HL-60 (cell line): ENCODE measurements at places on chromosomes 12 and 14.

GRCh38 chr14:103628221-103628683 lies 759 bp upstream of the KLC1 start:
- DNase-seq = no peak

DNA sequence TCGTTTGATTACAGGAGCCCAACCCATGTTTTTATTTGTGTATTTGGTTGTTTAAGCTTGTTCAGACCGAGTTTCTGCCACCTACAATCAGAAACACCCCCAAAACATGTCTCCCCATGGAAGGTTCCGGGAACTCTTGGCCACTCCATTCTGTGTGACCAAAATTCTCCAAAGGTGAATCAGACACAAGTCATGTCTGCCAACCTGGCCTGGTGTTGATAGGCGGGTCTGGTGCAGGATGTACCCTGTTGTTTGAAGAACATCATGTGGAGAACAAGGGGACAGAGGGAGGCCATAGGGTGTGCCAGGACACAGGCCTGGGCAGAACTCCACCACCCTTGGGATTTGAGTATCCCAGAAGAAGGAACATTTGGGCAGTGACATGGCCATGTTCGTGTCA lies 147.1 kb upstream of the MYL2 start:
- DNase-seq = no peak

GRCh38 chr14:31920989-31921650 lies 156.0 kb upstream of the ARHGAP5 start:
- DNase-seq = no peak

GRCh38 chr14:76918782-76919394 lies 92.7 kb downstream of the LRRC74A start:
- DNase-seq = no peak

DNA sequence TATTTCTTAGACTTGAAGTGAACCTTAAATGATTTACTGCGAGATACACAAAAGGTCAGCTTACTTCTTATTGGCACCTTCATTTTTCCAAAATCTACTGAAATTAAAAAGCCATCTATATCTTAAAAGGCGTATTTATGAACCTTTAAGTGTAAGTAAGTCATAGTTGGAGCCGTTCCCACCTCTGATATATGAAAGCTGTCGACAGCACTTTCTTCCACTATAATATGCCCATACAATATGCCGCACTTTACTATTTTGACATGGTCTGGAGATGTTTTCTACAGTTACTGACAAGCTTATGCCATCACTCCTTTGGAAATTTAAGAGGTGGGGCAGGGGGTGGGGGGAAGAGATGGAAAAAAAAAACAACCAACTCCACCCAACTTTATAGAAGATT lies 155.3 kb downstream of the PHETA1 start:
- DNase-seq = no peak
